Activated naive CD4-positive, alpha-beta T cell treated with anti-CD3 and anti-CD28 coated beads, Interleukin-2, amount 50 U/mL, for 72 hours (primary cell): ENCODE measurements at places on chromosomes 5 and 9. TPM values are rescaled to one million over a fixed set of nuclear protein-coding genes. Genes with fewer than 3 reads are reported as not detected.

DNA sequence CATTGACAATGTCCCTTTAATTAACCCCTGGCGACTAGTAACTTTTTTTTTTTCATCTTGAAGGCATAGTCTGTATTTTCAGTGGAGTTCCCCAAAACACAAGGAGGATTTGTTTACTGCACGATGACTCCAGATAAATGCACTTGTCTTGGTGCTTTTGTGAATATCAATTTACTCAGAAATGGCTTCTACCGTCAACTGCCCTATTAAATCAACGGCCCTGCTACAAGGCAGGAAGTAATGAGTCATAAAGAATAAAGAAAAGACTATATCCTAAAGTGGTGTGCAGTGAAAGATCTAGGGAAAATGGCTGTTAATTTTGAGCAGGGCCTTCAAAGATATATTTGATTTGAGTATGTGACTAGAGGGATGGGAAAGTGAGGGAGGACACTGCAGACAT is 388.3 kb upstream of the CHD1 start:
- no peak for DNase-seq

DNA sequence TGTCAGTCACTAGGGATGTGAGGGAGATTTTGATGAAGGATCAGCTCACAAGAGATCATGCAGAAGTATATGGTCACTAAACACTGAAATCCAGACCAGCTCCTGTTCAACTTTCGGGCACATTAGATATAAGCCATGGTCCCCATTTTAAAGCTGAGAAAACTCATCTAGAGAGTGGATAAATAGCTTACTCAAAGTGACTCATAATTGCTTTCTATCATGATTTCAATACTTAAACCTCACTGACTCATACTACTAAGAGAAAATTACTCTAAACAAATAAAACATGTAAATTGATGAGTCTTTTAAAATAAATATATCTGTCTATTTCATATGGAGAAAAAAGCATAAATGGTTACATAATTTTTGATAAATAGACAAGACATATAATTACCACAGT is 567.7 kb downstream of the TLR4 start:
- DNase-seq, result no peak

- DNase-seq, result no peak
These were observed 46.0 kb downstream of the RAPGEF1 start for GRCh38 chr9:131693651-131694597.

GRCh38 chr5:132085686-132086085 is 12.1 kb downstream of the CSF2 start:
- no peak for DNase-seq

DNA sequence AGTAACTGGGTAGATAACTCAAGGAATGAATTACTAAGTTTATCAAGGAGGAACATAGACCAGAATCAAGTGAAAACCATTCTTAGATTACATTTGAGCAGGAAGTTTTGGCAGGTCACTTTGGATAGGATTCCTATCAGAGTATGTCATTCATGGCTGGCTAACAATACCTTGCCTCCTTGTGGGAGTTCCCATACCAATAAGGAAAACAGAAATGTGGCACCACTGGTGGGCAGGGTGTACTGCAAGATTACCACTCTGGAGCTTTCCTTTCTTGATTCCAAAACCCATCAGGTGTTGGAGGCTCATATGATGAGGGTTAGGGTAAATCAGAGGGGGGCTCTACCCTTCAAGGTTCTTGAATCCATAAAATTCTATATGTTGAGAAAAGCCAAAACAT is 18.6 kb upstream of the SPATA31D1 start:
- no peak for DNase-seq

- no peak for DNase-seq
These were observed 21.2 kb downstream of the ANXA1 start for GRCh38 chr9:73172901-73173215.

- no peak for DNase-seq
These were observed 1434.5 kb upstream of the CDH6 start for GRCh38 chr5:29758986-29759421.

DNA sequence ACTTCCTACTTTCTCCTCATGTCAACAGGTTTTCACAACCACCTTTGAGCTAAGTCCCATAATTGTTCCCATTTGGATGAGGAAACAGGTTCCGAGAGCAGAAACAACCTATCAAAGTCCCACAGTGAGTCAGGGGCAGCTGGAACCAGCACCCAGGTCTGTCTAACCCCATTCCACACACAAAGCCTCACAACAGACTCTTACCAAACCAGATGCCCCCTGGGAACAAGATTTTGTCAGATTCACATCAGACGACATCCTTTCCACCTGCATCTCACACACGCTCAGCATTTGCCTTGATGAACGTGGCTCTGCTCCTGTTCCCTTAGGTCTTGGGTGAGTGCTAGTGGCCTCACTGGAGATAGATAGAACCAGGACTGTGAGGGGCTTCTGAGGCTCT is 17.0 kb downstream of the SWI5 start:
- no peak for DNase-seq

- no peak for DNase-seq
These were observed 29.2 kb upstream of the JAK2 start for GRCh38 chr9:4955836-4956235.

- no peak for DNase-seq
These were observed 17.1 kb upstream of the GRHPR start for GRCh38 chr9:37405350-37405749.

DNA sequence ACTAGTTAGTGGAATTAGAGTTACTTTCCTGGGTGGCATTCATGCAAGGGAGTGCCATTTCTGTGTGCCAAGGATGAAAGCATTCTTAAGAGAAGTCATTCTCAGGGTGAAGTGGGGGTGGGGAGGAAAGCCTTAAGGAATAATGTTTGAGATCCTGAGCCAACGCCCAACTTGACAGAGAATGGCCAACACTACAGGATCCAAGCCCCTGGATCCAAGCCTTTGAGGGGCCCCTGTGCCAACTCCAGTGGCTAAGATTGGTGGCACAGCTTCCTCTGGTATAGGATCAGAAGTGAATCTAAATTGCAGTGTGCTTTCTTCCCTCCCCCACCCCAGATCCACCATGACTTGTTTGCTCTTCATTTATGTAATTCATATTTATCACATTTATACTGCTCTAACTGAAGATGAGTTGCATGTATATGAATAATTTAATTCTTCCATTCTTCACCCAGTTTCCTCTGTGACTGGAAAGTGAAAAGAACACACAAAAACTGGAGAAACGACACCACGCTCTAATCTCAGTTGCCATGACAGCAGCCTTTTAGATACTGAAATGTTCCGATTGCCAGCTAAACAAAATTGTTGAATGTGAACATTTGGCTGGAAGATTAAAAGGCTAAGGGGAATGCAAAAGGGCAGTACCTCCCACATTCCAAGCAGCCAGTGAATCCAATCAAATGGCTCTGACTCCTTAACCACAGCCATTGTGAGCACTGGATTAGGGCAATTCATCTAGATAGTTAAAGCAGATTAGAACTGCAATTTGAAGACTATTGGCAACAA is 4.5 kb downstream of the ZNF608 start:
- DNase-seq, result no peak

- DNase-seq, result no peak
These were observed 59.9 kb downstream of the SUB1 start for GRCh38 chr5:32645246-32645645.

GRCh38 chr5:119316086-119316485 is 39.7 kb upstream of the TNFAIP8 start:
- DNase-seq, result no peak

The GLRA1 gene
- not detected for total RNA-seq
